ENCODE measurements at places on chromosomes 2 and 18.
A peak's percentile ranks its signal among the peaks of the same experiment; 100 is the strongest.

DNA sequence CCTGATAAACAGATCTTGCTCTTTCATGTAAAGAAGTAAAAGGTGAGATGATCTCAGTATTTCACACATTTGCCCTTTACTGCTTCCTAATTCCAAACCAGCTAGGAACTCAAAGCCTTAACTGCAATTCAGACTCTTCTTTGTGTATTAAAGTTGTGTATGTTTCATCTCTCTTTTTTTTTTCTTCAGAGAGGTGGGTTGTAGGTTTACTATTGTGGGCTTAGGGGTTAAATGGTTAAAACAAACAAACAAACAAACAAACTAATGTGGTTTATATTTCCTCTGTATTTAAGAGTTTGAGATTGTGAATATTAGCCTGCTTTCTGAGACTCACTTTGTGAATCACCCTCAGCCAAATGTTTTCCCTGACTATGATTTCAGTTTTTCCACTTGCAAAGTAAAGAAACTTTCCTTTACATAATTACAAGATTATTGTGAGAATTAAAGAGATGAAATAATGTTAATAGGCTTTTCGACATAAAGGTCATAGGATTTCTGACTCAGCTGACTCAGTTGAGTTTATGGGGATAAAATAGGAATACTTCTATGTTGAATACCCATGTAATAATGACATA lies 2.8 kb downstream of the GULP1 start:
- DNase-seq, result no peak

- no peak for DNase-seq
These were observed 44.7 kb downstream of the TANC1 start for GRCh38 chr2:159013103-159013502.

DNA sequence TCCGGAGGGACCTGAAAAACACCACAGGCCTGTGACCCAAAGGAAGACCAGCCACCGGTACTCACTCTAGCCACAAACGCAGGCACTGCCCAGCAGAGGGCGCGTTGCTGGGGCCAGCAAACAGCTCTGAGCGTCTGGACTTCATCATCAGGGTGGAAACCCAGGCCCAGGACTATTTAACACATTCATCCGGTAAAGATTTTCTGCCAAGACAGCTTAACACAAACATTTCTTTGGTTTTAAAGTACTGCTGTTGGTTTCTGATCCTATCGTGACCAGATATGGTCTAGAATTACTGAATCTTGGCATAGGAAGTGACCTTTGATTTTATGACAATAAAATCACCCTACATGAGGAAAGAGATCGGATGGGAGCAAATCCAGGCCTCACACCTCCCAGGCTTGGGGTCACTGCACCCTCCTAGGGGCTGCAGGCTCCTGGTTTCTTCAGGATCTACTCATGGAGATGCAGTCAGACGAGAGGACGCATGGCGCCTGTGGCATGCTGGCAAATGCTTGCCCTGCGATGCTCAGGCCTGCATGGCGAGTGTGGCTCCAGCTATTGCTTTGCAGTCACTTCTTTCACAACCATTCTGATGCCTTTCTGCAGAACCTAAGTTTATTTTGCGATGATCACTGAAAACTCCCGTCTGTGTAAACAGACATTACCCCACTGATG lies 130.4 kb downstream of the COL4A4 start:
- peak; percentile 76 for DNase-seq

DNA sequence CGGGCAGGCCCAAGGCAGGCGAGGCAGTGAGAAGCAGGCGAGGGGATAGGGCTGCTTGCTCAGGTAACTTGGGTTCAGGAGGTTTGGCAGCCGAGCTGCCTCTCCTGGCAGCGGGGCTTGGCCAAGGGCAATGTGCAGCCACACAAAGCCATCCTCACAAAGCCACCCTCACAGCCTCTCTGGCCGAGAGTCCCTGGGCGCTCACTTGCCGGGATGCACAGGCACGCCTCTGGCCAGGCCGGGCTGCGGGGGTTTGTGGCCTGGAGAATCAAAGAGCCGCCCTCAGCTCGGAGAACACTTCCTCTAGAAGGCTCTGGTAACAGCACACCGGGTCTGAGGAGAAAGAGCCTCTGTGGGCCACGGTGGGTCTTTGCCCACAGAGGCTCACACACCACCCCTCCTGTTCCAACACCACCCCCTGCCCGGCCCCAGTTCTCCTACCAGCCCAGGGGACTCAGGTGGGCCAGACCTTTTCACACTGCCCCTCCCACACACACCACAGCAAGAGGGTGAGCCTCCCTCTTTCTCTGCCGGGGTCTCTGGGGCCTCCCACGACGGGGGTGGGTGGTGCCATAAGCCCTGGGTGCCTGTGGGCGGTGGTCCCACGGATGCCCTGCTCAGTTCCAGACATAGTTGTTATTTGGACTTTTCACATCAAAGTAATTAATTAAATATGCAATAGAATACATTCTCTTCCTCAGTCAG lies 186.9 kb downstream of the ZFP36L2 start:
- peak; percentile 61 for DNase-seq

- DNase-seq, result no peak
These were observed 3.5 kb downstream of the TRIB2 start for GRCh38 chr2:12720278-12720620.

DNA sequence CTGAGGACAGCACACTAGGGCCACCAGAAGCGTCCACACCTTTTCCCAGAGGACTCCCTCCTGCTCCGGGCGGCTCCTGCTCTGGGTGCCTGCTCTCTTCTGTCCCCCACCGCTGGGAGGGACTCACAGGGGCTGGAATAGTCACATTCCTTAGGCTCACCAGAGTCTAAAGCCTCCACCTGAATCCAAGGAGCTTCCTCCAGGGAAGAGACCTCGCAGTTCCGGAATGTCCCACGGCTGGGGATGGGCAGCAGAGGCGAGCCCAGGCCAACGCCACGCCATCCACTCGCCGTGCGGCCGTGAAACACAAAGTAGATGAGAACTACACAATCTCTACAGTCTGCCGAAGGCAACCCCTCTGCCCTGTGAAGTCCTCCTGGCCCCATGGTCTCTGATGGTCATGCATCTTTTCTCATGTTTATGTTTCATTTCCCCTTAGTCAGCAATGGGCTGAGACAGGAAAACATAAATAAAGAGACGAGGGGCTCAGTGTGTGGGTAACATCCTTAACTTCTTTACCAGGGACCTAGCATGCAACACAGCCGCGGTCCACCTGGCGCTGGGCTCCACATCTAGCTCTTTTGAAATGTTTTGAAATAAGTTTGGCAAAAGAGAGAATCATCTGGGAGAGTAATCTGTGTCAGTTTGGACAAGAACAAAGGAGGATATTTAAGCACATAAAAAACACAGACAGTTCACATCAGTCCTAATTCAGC lies 98.4 kb downstream of the PXDN start:
- peak; percentile 70 for DNase-seq

DNA sequence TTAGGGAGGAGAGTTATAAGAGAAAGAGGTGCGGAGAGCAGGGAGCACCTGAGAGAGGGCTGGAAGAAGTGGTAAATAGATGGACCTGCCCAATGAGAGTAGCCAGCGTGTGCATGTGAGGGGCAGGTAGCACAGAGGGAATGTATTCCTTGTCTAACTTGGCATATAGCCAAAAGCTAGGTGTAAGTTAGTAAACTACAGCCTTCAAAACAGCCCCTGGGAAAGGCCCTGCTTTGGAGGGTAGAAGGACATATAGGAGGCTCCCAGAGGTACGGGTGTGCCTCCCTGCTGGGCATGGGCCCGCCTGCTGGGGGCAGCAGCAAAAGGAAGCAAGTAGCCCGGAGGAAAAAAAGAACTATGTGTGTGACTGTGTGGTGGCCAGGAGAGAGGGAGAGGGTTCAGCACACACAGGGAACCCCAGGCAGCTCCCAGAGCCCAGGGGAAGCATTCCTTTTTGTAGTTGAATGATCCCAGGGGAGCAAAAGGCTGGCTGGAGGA lies 48.0 kb downstream of the TCF7L1 start:
- DNase-seq, result peak; percentile 66

DNA sequence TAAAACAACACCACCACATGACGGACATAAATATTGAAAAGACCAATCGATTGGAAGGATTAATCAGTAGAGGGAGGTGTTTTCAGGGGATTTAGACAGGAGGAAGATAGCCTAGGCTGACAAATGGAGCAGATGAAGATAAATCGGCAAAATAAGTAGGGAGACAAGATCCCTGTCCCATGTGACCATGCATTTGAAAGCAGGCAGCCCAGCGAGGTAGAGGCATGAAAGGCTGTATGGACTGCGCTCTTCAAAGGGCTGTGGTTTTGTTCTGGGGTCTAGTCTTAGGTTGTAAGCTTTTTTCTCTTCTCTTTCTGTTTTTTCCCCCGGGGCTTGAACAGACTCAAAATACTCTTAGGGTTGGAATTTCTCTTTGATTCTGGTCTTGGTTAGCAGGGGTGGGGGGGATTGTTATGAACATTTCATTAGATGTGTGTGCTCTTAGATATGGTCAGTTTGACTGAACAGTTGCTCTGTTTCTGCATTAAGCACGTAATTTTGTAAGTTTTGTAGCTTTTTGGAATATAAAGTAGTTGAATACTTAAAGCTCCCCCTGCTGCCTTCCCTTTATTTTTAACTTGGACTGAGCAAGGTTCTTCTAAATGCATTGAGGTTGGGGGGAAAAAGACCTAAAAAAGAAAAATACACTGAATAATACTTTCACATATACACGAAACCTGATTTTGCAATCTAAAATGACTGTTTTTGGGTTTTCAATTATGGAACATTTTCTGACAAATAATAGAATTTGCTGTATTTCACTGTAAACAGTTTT lies 32.2 kb downstream of the ZNF532 start:
- no peak for DNase-seq

DNA sequence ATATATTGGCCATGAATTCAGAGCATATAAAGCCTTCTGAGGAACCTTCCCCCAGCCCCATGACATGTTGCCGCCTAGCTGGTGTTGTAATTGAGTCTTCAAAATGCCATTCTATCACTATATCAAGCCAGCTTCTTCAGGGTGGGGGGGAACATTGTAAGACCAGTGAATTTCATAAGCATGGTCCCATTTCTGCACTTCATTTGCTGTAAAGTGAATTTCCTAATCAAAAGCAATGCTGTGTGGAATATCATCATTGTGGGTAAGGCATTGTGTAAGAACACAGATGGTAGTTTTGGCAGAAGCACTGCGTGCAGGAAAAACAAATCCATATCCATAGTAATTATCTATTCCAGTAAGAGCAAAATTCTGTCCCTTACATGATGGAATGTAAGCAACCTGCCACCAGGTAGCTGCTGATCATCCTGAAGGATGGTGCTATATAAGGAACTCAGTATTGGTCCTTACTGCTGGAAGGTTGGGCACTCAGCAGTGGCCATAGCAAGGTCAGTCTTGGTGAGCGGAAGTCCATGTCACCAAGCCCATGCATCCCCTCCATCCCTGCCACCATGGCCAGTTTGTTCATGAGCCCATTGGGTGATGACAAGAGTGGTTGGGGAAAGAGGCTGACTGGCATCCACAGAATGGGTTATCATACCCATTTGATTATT lies 159.4 kb downstream of the COPS8 start:
- DNase-seq, result no peak

DNA sequence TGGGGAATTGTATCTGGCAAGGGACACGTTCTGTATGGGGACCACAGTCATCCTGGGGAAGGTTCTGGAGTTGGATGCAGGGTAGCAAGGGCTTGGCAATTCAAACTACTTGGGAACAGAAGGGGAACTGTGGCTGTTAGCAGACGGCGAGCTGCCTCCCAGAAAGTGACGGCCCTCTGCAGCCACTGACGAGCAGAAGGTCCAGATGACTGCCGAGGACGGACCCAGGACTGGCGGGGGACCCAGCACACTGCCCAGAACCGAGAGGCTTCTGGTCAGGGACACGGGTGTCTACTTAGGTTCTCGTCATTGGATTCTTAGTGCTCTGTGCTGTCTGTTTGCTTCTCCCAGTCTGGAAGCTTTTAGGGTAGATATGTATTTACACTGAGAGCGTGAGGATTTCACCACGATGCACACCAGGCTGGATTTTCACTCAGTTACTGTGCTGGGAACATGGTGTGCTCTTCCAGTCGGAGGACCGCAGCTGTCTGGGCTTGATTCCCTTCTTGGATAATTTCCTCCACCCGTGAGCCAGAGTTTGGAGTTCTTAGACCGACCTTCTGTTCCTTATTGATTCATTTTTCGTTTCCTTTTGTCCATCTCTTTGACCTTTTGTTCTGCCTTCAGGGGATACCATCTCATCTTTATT lies 13.4 kb downstream of the GPR35 start:
- peak; percentile 54 for DNase-seq

DNA sequence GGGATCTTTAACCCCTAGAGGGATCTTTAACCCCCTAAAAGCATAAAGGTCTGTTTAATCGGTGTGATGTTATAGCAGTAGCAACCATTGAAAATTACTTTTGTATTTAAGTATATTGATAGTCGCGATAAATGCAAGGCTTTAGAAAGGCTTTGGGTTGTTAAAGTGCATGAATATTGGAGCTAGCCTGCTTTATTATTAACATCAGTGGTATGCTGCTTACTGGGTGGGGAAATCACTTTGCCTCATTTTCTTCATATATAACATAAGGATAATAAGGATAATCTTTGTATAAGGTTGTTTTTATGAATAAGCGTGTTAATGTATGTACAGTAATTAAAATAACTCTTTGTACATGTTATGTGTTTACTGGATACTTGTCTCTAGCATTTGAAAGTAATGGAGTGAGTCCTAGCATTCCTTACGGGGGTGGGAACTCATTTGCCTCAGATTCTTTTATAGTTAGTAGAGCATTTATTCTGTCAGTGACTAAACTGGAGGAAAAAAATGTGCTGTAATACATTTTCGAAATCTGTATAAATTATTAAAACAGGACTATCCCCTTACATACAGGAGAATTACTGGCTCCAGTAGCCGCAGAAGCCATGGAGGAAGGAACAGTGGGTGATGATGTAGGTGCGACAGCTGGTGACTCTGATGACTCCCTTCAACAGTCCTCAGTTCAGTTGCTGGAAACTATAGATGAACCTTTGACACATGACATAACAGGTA lies 122.2 kb downstream of the BIRC6 start:
- DNase-seq, result no peak

DNA sequence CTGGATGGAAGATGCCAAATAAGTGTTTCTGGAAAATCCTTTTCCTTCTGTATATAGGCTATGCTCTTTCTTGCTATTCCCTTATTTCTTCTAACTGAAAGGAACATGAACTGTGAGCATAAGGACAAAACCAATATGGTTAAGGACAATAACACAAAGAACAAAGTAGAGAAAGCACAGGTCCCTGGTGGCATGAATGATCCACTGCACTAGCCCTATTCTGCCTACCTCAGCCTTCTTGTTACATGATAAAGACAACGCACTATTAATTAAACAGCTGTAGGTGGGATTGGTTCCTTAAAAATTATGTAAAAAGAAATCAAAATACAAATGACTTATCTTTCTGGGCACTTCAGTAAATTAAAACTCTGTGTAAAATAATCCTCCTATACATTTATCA lies 1.9 kb upstream of the WDR75 start:
- DNase-seq, result no peak

- no peak for DNase-seq
These were observed 161.6 kb downstream of the EPHA4 start for GRCh38 chr2:221410487-221410886.

- DNase-seq, result no peak
These were observed 1.3 kb downstream of the CEP68 start for GRCh38 chr2:65057391-65058052.

- DNase-seq, result peak; percentile 73
These were observed 56.7 kb downstream of the ADI1 start for GRCh38 chr2:3462493-3463104.
